ENCODE measurements at places on chromosomes 4 and X.

GRCh38 chr4:19195696-19196095 lies 1056.0 kb upstream of the SLIT2 start:
- DNase-seq: no peak

DNA sequence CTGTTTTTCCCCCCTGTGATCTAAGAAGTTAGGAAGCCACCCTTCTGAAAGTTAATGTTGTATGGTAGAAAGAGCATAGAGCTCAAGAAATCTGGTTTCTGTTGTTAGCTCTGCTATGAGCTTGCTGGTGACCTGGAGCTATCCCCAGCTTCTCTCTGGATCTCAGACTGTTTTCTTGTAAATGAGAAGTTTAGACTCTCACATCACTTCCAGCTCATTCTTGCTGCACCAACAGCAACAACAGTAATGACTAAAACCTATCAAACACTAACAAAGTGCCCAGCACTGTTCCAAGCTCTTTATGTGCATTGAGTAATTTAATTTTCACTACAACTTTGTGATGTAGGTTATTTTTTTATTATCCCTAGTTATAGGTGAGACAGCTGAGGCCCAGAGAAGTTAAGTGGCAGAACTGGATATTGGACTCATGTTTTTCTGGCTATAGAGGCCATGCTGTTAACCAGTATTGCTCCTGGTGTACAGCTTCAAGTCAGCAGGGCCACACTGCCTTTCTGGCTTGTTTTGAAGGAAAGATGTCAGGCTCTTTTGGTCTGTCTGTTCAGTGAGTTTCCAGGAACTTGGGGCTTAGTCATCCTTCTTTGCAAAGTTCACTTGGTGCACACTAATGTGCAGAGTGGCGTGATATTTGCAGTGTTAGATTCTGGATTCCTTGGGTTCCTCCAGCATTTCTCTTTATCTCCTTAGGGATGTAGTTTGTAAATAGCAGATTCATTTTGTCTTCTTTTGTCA lies 27.8 kb upstream of the TMEM164 start:
- no peak for DNase-seq

DNA sequence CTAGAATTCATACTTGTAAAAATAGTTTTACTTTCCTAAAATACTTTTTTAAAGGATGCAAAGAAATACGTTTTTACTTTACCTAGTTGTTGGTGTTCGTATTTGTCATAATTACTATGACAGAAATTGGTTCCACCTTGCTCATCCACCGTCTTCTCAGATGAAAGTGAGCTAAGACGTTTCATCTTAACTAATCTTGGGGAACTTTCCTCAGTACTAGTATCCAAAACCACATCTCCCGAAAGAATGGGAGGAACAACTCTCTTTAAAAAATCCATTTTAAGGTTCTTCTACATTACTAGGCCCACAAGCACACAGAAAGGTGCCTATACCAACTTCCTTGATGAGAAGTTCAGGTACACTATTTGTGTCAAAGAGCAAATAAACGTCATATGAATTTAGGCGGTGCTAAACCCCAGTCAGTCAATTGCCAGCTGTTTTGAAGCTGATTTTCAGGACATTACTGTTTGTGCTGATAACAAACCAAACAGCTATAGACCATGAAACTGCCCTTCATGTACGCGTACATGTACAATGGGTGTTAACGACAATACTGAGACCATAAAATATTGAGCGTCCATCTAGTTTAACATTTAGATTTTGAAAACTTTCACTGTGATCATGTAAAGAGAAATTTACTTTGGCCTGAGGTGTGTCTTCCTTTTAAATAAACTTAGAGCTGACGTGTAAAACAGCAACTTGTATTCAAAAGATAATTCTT lies 99.1 kb downstream of the FRYL start:
- no peak for DNase-seq

GRCh38 chr4:78354782-78355181 lies 196.8 kb upstream of the ANXA3 start:
- no peak for DNase-seq

- no peak for DNase-seq
These were observed 42.0 kb downstream of the CENPE start for GRCh38 chr4:103156106-103156505.
